ENCODE measurements at places on chromosomes 11 and 22. TPM values are rescaled to one million over a fixed set of nuclear protein-coding genes. Genes with fewer than 3 reads are reported as not detected.

WNT7B gene
- not detected for total RNA-seq

PKDREJ gene
- not detected for total RNA-seq

OR10S1 gene
- not detected for total RNA-seq

GRAMD1B gene
- total RNA-seq: 11.3 TPM

DNAL4 gene
- total RNA-seq: 9.9 TPM

GAB2 gene
- total RNA-seq: 6.3 TPM

GGT5 gene
- total RNA-seq: 173 TPM

FAM83F gene
- total RNA-seq: not detected

MOV10L1 gene
- total RNA-seq: 2.1 TPM

SEPTIN3 gene
- not detected for total RNA-seq

RIMBP3C gene
- total RNA-seq: 0.18 TPM

OR52B6 gene
- not detected for total RNA-seq

PNPLA5 gene
- not detected for total RNA-seq

YPEL1 gene
- 0.81 TPM for total RNA-seq

CHADL gene
- total RNA-seq: 0.18 TPM

PHLDB1 gene
- total RNA-seq: 99.8 TPM

FOLR2 gene
- not detected for total RNA-seq

FLRT1 gene
- total RNA-seq: under 0.01 TPM

KCNQ1 gene
- 2.1 TPM for total RNA-seq

KDM2A gene
- total RNA-seq: 44.1 TPM

PLET1 gene
- not detected for total RNA-seq

MYOD1 gene
- not detected for total RNA-seq

MPPED1 gene
- 0.18 TPM for total RNA-seq

MPEG1 gene
- under 0.01 TPM for total RNA-seq

DDI1 gene
- not detected for total RNA-seq

LMO2 gene
- total RNA-seq: 10.3 TPM

Measured in cardiac atrium fibroblast (primary cell).